Stimulated activated naive CD4-positive, alpha-beta T cell (primary cell): ENCODE measurements at places on chromosomes 6 and 20.

DNA sequence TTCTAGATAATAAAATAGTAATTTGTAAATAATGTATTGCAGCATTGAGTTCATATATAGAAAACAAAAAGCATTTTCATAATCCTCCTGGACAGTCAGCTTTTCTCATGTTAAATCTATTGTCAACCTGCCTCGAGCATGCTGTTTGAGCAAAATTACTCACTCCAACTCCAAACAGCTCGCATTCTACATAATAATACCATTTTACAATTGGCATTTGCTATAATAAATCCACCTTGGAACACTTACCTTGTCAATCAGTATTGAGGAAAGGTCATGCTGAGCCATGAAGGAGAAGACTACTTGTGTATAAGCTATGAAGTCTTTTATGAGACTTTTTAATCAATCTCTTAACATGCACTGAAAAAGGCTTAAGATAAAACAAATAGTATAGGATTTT lies 682.6 kb downstream of the CBLN4 start:
- DNase-seq, result no peak

DNA sequence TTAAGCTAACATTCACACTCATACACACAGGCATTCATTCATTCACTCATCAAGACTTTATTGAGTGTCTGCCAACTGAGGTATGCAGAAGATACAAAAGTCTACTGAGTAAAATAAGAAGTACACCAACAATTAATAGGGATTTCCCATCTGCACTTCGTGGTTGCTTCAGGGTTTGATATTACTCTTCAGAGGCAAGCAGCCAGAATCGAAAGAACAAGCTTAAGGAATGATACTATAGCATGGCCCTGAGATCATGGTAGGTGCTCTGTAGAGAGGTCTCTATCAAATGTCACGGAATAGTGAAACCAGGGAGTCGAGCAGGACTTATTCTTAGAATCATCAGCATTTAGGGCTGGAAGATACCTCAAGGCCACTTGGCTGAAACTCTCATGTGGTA lies 135.4 kb downstream of the NRN1 start:
- DNase-seq, result no peak

GRCh38 chr6:75481936-75482593 lies 11.5 kb downstream of the FILIP1 start:
- no peak for DNase-seq

DNA sequence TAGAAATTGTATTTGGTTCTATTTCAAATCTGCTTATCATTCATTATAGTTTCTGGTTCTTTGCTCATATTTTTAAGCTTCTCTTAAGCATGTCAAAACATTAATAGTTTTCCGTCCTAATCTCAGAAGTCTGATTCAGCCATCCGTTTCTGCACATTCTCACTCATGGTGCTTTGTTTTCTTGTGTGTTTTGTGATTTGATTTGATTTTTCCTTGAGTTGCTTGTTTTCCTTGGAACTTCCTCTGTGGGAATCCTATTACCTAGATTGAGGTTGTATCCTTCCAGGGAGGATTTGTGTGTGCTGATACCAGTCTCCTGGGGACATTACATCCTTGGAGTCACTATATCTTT lies 7.9 kb downstream of the SNX9 start:
- DNase-seq, result no peak

GRCh38 chr6:166969390-166970002 lies 13.1 kb upstream of the RNASET2 start:
- peak; percentile 68 for DNase-seq

DNA sequence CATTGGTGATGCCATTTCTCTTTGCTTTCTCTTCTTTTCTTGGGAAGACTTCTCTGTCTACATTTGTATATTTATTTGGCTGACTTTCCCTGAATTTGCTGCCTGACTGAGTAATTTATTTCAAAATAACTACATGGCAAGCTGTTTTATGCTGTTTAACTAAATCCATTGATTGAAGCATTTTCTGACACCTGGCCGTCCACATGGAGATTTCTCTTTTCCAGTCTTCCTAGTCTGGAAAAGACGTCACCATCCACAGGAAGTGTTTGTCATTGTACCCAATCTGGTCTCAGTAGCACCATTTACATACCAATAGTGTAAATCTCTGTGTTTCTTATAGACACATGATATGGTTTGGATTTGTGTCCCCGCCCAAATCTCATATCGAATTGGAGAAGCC lies 9.2 kb upstream of the MAS1L start:
- DNase-seq, result no peak

- DNase-seq, result no peak
These were observed 41.6 kb upstream of the PMEPA1 start for GRCh38 chr20:57751411-57751810.

- DNase-seq, result no peak
These were observed 115.2 kb downstream of the DLL1 start for GRCh38 chr6:170175644-170176135.

- no peak for DNase-seq
These were observed 7.9 kb upstream of the EEF1E1 start for GRCh38 chr6:8110117-8110721.

- DNase-seq, result no peak
These were observed 226.7 kb downstream of the CDH4 start for GRCh38 chr20:61478611-61479305.

DNA sequence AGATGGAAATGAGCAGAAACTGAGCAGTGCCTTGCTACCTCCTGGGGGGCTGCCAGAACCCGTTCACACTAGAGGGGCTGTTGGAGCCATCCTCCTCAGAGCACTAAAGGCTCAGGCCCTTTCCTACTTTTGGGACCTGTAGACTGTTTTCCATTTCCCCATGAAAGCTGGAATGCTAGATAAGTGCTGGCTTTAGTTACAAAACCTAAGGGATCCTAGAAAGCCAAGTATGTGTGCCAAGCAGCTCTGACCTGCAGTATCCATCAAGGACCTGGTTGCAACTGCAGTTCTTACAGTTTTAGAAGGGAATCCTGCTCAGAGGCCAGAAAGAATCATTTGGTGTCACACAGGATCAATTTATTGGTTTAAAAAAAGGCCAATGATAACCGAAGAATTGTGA lies 176.7 kb upstream of the COL21A1 start:
- DNase-seq, result no peak

DNA sequence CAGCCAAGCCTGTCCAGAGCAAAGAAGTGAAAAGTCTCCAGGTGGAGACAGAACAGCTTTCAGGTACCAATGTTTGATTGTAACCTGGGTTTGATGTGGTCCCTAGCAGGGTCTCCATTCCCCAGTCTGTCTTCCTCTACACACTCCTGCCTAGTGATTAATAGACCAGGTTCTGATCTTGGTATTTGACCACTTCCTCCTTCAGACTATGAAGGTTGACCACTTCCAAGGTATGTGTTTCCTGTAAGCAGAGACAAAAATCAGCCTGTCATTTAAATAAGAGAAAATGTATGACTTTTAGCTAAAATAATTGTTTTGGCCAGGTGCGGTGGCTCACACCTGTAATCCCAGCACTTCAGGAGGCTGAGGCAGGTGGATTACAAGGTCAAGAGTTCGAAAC lies 41.8 kb upstream of the TOP1 start:
- DNase-seq, result no peak

- no peak for DNase-seq
These were observed 57.1 kb upstream of the CEP162 start for GRCh38 chr6:84284428-84285049.

GRCh38 chr6:96099069-96099468 lies 83.3 kb downstream of the FUT9 start:
- no peak for DNase-seq

- no peak for DNase-seq
These were observed 1930.9 kb upstream of the DEFB115 start for GRCh38 chr20:29326376-29327070.

DNA sequence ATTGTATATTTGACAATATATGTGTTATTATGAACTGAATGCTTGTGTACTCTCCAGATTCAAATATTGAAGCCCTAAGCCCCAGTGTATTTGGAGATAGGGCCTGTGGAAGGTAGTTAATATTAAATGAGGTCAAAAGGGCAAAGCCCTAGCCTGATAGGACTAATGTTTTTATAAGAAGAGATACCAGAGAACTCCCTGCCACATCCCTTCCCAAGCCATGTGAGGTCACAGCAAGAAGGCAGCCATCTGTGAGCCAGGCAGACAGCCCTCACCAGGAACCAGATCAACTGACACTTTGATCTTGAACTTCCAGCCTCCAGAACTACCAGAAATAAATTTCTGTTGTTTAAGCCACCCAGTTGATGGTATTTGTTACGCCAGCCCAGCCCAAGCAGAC lies 36.4 kb upstream of the FBXL4 start:
- DNase-seq, result no peak

GRCh38 chr20:11797156-11797555 lies 120.5 kb upstream of the BTBD3 start:
- DNase-seq, result no peak

GRCh38 chr20:2519115-2519809 lies 10.5 kb upstream of the ZNF343 start:
- no peak for DNase-seq

DNA sequence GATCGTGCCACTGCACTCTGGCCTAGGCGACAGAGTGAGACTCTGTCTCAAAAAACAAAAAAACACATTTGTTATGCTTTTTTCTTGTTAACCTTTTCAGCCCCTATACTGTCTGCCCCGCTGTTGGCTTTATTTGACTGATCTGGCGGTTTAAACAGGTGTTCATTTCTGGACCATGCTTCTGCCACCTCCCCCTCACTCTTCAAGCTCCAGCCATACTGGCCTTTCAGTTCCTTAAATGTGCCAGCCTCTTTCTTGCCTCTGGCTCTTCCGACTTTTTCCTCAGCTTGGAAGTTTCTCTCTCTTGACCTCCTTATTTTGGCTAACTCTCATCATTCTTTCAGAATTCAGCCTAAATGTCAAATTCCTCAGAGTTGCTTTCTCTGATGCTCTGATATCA lies 35.2 kb upstream of the TXLNB start:
- no peak for DNase-seq

DNA sequence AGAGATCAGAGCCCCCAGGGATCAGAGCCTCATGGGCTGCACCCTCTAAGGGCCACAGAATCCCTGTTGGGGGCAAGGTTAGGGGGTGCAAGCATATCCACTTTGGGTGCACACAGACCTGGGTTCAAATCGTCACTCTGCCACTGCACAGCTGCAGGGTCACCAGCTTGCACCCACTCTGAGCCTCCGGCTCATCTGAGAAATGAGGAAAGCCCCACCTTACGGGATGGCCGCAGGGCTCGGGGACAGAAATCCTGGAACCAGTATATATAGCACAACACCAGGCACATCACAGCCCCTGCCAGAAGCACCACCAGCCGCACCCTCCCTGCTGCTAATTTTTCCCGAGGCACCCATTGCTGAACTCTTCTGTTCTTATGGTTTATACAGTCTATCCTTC lies 169.6 kb downstream of the NFATC2 start:
- DNase-seq, result no peak

- no peak for DNase-seq
These were observed 56.5 kb upstream of the SIRPA start for GRCh38 chr20:1838556-1839279.

GRCh38 chr6:14072084-14072483 lies 45.5 kb upstream of the CD83 start:
- DNase-seq, result no peak

DNA sequence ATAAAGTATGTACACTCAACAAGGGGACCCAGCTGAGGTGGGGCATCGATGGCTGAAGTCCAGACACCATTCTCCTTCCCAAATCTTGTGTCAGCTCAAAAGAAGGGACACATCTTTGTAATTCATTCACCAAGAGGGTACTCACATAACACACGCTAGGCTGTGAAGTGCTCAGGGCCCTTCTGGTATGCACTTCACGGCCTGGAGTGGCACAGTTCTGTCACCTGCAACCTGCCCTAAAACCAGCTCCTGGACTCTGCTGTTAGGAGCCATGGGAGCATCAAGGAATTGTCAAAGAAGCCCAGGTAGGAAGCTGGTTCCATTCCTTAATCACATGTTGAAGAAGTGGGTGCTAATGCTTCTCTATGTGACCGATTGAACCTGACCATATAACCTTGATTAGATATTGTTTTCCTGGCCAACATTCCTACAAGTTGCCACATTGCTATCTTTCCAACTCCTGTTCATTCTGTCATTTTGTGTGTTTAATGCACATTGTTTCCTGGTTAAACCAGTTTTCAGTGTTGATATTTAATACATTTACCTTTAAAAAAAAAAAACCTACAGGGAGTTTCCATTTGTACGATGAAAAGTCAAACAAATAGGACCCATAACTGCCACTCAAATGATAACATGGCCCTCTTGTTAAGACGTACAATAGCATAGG lies 127.3 kb downstream of the TNFRSF21 start:
- DNase-seq, result no peak

- DNase-seq, result peak; percentile 85
These were observed at the start of gene ULBP2 for GRCh38 chr6:149941583-149942460. ULBP2 (plus strand) TSS chr6:149942014; CDS start chr6:149942073, 59 bp downstream.

DNA sequence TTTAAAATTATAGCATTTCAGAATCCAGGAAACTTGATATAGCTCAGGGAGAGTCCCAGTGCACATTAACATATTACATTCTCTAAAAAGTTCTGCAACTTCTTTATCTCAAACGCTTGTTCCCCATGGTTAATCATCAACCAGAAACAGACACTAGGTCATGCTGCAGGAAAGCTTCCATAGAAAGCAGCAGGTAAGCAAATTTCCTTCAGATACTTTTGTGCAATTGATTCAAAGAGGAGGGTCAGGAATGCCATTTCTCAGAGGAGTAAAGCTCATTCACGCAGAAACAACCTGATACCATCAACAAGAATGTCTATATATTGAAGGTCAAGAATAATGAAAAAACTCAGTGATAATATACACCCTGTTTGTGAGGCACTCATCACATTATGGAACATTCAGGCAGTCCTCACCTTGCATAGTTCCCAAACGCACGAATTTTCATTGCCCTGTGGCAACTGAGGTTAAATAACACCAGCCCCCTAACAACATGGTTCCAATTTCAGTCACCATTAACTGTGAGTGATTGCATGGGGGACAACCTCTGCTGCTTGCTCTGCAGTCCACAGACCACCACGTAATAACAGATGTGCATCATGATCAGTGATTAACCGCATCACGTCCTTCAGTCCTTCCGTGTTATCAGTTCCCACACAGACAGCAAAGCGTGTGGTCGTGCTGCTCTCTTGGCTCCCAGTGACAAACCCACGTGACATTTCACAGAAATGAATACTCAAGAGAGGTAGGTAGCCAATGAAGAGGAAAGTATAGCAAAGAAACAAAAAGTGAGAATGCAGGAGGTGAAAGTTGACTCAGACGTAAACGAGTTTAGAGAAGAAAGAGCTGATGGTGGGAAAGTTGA lies 95.7 kb downstream of the LY86 start:
- DNase-seq, result no peak

GRCh38 chr6:169140986-169141495 lies 112.6 kb downstream of the THBS2 start:
- no peak for DNase-seq

DNA sequence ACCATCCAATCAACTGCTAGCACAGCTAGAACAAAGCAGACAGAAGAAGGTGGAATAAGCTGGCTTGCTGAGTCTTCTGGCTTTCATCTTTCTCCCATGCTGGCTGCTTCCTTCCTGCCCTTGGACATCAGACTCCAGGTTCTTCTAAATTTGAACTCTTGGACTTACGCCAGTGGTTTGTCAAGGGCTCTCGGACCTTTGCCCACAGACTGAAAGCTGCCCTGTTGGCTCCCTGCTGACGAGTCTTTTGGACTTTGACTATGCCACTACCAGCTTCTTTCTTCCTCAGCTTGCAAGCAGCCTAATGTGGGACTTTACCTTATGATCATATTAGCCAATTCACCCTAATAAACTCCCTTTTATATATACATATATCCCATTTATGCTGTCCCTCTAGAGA lies 164.1 kb upstream of the GJE1 start:
- no peak for DNase-seq
